ENCODE measurements at places on chromosomes 6 and 20.
A peak's percentile ranks its signal among the peaks of the same experiment; 100 is the strongest.

GRCh38 chr6:35402136-35402855, 49.8 kb upstream of the FANCE start:
- DNase-seq: no peak

- no peak for DNase-seq
These were observed 155.0 kb downstream of the OPN5 start for GRCh38 chr6:47936820-47937219.

- no peak for DNase-seq
These were observed 22.4 kb upstream of the ILRUN start for GRCh38 chr6:34718976-34719375.

DNA sequence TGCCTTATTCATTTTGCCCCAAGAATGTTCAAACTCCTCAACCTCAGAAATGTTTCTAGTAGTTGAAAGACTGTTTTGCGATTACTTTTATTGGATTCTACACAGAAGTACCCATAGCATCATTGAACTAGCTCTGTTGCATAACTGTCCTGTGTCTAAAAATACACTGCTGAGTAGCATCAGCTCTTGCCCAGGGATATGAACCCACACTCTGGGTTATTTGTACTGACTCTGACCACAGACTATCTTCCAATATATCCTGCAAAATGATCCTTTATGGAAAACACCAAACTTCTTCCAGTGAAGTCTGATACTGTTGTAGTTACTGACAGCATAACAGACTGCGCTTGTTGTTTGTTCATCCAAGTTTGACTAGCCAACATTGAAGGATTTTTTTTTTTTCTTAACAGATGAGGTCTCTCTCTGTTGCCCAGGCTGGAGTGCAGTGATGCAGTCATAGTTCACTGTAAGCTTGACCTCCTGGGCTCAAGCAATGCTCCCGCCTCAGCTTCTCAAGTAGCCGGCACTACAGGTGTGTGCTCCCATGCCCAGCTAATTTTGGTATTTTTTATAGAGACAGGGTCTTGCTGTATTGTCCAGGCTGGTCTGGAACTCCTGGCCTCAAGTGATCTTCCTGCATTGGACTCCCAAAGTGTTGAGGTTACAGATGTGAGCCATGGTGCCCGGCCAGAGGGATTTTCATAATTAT, 49.9 kb downstream of the TULP4 start:
- no peak for DNase-seq

DNA sequence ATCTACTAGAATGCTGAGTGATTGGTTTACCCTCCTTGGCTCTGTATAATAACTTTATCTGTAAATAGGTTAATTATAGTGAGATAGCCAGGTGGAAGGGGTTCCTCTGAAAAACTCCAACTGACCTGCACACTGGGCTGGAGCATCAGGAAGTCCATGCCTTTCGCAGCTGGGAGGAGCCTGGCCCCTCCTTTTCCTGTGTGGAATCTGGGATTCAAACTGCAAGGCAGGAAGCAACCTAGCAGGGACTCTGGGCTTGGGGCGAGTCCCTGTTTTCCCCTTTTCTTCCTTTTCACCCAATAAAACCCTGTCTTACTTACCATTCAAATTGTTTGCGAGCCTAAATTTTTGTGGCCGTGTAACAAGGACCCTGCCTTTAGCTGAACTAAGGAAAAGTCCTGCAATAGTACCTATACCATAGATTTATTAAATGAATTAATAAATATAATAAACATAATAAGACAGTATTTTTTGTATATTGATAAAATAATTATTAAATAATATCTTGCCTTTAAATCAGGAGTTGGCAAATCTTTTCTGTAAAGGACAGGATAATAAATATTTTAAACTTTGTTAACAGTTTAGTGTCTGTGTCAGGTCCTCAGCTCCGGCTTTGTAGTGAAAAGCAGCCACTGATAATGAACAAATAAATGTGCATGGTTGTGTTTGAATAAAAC, 406.2 kb upstream of the MMS22L start:
- no peak for DNase-seq

DNA sequence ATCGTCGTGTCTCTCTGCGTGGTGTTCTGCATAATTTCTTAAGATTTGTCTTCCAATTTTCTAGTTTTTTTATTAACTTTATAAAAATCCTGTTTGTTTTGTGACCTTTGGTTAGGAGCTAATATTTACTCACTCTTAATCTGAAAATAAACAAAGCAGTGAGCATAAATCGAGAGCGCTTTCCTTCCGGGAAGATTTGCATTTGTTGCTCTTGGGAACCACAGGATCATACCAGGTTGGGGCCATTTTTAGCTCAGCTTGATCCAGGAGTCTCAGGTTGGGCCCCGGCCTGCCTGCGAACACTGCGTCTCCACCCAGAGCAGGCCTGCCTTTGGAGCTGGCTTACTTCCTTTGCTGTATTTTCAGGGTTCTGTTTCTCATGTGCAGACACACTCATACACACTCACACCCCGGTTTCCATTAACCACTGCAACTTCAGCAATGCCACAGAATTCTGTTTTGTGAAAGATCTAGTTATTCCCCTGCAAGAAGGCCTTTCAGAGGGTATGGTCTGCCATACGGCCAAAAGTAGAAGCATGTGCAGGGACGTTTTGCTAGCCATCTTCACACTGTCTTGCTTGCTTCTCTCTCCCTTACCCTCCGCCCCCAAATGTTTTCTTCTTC, 17.3 kb downstream of the BPHL start:
- DNase-seq: no peak

DNA sequence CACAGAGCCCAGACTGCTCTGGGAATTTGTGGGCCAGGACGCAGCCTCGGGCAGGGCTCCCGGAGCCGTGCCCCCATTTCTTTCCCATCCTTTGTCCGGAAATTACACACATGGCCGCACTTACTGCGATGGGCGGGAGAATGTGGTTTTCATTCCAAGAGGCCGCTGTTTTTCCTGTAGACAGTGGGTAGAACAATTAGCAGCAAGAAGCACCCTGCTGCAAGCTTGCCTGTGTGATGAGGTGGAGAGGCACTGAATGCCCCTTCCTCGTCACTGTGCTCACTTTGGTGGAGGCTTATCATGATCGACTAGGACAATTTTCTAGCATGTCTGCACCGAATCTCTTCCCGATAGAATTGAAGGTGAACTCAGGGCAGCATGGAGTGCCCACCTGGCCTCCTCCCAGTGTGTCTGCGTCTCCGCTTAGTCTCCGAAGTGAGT, 102.8 kb downstream of the DACT2 start:
- no peak for DNase-seq

DNA sequence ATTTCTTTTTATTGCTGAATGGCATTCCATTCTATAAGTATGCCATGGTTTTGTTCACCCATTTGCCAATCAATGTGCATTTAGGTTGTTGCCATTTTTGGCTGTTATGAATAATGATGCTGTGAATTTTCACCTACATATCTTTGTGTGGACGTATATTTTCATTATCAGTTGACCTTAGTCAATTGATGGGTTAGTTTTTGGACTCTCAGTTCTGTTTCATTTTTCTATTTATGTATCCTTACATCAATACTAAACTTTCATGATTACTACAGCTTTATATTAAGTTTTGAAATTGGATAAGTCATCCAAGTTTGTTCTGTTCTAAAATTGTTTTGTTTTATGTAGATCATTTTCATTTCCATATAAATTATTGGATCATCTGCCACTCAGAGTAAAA, 261.9 kb upstream of the CNR1 start:
- DNase-seq: no peak

DNA sequence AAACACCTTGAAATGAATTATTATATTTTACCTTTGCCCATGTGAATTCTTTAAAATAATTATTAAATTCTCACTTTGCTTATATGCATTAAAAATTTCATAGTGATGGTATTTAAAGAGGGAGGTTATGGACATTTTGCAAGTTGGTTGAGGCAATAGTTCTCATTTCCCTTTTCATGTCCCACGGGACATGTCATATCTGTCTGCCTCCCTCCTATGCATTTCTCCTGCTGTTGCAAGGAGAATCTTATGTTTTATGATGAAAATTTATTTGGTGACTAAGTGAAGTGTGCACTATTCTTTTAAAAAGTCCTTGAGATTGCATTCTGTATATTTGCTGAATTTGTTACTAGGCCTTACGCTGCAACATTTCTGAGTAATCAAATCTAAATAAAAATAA, 67.2 kb downstream of the UTRN start:
- no peak for DNase-seq

GRCh38 chr6:79225717-79226599, 8.5 kb downstream of the HMGN3 start:
- DNase-seq: no peak

GRCh38 chr6:44078827-44079671, 48.2 kb downstream of the MRPL14 start:
- peak; percentile 79 for DNase-seq

GRCh38 chr6:130895516-130895915, 68.3 kb downstream of the SMLR1 start:
- DNase-seq: no peak

GRCh38 chr20:20820104-20820503, 107.7 kb upstream of the RALGAPA2 start:
- no peak for DNase-seq

DNA sequence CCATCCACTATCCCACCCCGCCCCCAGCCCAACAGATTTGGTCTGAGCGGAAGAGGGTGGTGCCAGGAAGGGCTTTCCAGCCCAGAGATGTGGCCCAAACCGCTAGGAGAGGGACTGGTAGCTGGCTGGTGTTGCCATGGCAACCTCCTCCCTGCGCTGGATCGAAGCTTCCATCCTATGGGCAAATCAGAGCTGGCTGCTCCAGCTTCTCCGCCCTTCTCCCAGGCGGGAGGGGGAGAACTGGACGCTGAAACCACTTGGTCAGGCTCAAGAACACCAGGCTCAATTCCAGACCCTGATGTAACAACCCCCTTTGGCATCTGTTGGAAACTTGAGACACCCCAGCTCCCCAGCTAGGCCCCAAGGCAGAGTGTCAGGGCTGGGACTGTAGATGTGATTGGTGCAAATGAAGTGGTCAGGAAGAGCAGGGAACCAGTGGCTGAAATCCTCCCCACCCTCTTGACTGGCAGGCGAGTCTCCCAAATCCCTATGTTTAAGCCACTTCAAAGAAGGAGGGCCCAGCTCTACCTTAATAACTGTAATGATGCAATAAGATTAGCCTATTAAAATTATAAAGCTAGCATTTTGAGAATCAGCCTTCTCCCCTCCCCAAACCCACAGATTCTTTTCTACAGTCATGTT, 4.2 kb downstream of the RIMS4 start:
- DNase-seq: peak; percentile 78

DNA sequence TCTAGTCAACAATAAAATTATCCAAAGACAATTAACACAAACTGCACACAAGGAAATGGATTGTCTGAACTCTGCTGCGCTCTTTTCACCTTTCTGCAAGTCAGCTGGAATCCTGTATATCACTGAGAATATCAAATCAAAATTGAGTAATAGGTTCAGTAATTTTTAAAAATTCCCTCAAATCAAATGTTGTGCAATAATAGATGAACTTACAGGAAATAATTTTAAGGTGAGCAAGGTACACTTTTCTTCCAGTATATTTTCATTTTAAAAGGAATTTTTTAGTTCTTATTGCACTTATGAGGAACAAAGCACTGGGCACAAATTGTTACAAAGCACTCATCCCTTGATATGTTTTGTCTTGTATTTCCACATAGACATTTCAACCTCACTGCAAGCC, 1.2 kb downstream of the SAYSD1 start:
- no peak for DNase-seq

DNA sequence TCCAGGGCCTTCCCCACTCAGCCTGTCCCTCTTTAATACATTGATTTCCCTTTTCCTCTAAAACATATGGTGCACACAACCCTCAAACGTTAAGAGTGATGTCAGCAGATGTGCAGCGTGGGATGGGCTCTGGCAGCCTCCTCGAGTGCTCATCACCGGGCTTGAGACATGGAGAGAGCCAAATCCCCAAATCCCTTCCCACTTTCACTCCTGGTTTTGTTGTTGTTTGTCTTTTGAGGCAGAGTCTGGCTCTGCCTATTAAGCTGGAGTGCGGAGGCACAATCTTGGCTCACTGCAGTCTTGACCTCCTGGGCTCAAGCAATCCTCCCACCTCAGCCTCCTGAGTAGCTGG, 5.8 kb upstream of the PLTP start:
- DNase-seq: peak; percentile 53

DNA sequence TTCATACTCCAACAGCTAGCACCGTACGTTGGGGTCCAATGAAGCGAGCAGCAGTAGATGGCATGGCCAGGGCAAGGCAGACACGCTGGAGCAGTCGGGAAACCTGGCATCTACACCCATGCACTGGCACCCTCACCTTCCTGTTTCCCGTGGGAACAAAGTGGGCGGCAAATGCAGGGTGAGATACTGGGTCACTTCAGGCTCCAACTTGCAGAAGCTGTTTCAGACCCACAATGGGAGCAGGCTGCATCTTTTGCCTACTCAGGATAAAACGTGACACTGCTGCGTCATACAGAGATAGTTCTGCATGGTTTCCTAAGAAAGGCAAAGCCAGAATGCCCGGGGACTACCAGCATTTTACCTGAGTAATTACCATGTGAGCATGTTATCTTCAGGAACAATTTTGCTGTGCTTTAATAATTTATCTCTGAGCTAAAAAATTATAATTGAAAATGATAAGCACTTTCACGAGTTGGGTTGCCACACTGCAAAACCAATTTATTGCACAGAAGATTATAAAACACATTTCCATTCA, 10.9 kb upstream of the CD93 start:
- no peak for DNase-seq

- no peak for DNase-seq
These were observed 1.1 kb downstream of the PTPRK start for GRCh38 chr6:128519132-128519930.

DNA sequence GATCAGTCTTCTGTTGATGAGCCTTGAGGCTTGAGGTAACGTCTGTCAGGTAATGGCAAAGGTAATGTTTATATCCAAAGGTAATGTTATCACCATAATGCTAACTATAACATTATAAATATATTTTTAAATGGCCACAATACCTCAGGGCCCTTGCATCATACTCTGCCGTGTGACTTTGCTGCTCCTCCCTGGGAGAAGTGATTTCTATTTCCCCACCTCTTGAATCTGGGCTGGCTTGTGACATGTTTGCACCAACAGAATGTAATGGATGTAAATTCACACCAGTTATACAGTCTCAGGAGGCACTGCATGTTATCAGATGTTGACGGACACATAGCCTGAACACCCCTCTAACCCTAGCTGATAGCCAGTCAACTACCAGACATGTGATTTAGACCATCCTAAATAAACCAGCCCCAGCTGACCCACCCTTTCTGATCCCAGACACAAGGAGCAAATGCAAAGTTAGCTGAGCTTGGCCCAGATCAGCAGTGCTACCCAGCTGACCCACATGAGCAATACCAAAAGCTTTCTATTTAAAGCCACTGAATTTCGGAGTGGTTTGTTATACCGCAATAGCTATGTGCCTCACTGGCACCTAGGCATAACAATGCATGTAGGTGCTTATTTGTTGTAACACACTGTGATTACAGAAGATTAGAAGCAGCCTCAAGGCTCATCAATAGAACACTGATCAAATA, 93.8 kb upstream of the SIRPA start:
- no peak for DNase-seq

- no peak for DNase-seq
These were observed 6.0 kb downstream of the NUP153 start for GRCh38 chr6:17700421-17701416.

All from urinary bladder (tissue), 4 donors.